ENCODE measurements at places on chromosomes 11 and 22.
A peak's percentile ranks its signal among the peaks of the same experiment; 100 is the strongest.

DNA sequence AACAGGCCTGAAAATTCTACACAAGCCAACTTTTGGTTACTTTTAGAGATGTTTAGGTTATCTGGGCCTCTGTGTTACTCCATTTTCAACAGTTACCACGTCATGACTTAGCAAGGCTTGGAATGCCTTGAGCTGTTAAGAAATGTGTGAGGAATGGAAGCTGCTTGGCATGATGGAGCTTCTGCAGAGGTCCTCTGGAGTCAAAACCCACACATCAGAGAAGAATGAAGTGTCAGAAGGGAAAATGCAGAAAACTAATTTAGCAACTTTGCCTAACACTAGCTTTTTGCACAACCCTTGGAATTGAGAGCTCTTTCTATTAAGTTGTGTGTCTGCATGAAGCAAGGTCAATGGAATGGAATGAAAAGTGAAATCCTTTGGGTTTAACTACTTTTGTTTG is 27.4 kb downstream of the FAT3 start:
- DNase-seq: no peak

GRCh38 chr11:43504316-43504950 is 145.7 kb downstream of the TTC17 start:
- DNase-seq: peak; percentile 33

DNA sequence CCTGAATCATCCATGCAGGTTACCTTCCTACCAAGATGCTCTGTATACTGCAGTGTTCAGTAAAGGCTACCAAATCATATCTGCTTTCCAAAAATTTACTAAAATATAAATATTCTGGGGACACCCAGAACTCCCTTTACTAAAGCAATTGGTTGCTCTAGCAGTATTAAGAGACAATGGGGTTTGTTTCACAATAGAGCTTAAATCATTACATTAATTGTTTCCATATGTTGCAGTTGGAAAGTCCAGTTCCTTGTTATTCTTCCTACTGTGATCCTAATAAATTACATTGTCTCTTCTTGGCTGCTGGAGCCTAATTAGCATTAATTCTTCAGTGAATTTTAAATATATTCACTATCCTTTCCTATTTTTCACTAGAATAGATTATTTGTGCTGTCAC is 316.0 kb upstream of the MTNR1B start:
- no peak for DNase-seq

DNA sequence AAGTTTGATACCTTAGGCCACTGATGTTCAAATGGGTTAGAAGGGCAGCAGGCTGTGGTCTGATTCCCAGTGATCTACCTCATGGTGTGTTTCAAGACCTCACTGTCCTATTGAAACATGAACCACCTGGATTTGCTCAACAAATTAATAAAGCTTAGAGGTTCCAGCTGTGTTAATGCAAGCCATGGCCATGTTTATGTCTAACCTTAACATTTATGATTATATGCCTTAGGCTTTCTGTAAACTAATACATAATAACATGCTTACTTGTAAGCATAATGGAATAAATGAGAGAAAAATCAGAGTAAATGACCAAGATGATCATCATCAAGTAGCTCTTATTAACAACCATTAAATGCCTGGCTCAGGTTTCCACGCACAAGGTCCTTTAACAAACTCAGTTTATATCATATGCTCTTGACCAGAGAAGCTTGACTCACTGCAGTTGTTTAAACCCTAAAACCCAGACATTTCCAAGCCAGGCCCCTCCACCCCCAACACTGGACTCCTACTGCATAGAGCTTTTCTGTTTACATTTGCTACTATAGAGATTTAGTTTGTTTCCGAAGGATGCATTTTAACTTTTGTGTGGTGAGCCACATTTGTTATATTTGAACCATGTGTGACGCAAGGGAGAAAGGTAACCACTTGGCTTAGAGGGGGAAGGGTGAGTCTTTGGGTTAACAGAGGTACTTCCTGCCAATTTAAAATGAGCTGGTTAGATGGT is 43.7 kb downstream of the KREMEN1 start:
- DNase-seq: no peak

DNA sequence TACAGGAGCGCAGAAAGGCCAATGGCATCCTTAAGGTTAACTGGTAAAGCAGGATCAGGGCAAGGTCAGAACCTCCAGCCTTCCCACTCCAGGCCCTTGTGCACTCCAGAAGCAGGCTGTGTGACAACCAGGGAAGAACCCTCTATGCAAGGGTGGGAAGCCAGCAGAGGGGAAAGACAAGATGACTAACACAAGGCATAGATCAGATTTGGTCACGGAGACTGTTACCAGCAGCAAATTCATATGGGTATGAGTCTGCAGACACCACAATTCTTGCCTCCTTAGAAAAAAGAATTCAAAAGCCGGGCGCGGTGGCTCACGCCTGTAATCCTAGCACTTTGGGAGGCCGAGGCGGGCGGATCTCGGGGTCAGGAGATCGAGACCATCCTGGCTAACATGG is 39.8 kb upstream of the MTNR1B start:
- no peak for DNase-seq

DNA sequence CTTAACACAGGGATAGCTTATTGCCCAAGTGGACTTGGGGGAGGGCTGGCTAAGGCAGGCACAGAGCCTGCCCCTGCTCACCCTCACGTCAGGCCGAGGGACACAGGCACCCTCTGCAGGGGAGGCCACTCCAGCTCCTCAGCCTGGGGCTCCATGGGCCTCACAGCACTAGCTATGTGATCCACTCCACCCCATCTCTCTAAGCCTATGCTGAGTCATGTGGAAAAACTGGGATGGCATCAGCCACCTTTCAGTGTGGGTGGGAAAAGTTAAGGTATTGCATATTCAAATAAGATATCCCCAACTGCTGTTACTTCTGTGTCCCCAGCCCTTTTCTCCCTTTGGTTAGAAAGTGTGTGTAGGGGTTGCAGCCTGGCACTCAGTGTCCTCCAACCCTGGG is 22.3 kb downstream of the RANGAP1 start:
- DNase-seq: no peak

- no peak for DNase-seq
These were observed 315.5 kb downstream of the NTM start for GRCh38 chr11:131685906-131686305.

DNA sequence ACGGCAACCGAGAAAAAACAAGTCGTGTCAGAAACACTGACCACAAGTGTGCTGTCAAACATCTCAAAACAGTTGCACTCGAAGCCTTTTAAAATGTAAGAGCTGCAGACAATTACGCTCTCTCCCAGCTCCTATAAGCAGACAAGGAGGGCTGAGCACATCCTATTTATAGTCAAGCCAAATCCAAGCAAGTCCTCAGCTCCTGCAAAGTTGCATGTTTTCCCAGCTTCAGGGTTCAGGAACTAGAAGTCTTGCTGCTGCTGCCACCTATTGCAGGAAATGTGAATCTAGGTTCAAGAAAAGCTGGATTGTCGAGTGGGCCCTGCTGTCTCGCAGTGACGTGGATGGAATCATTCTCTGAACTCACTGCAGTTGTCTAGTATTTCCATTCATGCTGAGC is 15.5 kb downstream of the EFCAB6 start:
- DNase-seq: peak; percentile 35

DNA sequence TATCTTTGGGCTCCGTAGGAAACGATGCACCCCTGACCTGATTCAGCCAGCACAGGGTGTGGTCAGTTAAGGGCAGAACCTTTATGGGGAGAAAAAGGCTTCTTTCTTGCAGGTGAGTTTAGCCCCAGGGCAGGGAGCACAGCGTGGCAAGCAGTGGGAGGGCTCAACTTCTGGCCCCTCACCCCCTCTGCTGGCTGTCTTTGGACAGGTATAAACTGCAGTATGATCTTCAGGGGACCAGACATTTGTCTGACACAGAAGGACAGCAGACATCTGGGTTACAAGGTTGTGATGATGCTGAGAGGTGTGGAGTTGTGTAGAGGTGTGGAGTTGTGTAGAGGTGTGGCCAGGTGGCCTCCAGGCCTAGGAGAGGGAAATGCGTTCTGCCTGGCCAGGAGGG is 324.0 kb upstream of the PLET1 start:
- peak; percentile 39 for DNase-seq

DNA sequence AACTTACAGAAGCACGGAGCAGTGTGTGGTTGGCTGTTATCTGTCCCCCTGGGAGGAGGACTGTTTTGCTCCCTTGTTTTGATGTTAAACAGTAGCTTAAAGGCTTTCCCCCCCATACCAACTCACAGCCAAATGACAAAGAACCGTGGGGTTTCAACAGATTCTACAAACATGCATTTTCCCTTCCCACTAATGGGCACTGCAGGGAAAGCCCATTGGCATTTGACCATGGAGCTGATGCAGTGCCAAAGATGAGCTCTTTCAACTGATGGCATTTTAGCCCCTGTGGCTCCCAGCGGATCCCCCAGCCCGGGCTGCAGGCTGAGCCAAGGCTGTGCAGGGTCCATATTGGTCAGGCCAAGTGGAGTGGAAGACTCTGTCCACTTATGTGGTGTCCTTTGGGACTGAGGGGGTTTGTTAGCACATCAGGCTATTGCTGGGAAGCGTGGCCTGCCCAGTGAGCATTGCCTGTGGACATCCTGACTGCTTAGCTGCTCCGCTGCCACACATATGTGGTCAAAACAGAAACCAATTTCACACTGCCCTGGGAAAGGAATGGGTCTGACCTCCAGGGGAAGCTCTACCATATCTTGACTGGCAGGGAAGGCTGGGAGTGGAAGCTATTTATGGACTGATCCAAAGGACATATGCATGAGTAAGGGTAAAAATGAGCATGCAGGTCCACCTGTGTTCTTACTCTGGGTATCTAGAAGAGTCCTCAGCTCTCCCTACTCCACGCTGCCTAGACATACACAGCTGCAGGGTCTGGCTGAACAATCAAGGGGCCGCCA is 116.4 kb upstream of the PARVA start:
- no peak for DNase-seq

DNA sequence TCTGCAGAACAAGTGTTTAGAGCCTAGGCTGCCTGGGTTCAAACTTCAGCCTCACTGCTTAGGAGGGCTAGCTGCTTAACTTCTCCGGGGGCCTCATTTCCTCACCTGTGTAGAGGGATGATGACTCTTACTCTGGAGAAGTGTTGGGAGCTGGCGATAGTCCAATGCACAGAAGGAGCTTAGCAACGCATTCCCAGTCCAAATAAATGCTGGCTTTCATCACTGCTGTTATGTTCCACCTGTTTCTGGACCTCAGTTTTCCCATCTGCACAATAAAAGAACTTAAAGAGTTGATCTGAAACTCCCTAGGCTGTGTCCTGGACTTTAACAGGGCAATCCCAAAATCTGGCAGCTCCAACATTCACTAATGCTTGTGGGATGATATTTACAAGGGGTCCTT is 337.8 kb downstream of the MIAT start:
- DNase-seq: no peak
